Colonic mucosa (tissue), 4 donors: ENCODE measurements at places on chromosomes 2 and 18. TPM values are rescaled to one million over a fixed set of nuclear protein-coding genes. Genes with fewer than 3 reads are reported as not detected.

The AGXT gene
- 6.1 TPM for total RNA-seq

The PLCL1 gene
- total RNA-seq: 0.30 TPM

The B3GNT7 gene
- total RNA-seq: 244 TPM

The POTEJ gene
- total RNA-seq: 0.17 TPM

The SEPTIN2 gene
- total RNA-seq: 244 TPM

GRCh38 chr2:44730593-44730992 is 210.9 kb upstream of the SIX3 start:
- H3K4me1 ChIP-seq: no peaks in the 10 kb centered on the region
- H3K27ac ChIP-seq: no peak overlapping the region
- no peak for DNase-seq
- H3K4me3 ChIP-seq: no peak overlapping the region

DNA sequence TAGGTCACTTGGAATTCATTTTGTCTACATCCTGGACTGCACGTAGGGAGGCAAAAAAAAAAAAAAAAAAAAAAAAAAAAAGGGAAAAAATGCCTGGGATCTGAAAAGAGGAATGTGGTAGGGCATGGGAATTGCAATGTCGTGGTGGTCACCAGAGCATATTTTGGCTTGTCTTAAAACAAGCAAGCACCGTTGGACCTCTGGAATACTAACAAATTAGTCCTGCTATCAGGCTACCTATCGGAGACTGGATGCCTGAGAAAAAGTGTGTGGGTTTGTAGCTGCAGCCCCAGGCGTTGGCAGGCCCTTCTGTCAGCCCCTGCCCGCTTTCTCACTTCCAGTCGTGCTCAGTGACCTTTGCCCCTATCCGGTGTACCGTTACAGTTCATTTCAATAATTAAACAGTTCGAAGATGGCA is 588.5 kb upstream of the ZEB2 start:
- DNase-seq: no peak
- H3K27me3 ChIP-seq: no peaks in the 10 kb centered on the region
- no peak overlapping the region for H3K4me3 ChIP-seq

DNA sequence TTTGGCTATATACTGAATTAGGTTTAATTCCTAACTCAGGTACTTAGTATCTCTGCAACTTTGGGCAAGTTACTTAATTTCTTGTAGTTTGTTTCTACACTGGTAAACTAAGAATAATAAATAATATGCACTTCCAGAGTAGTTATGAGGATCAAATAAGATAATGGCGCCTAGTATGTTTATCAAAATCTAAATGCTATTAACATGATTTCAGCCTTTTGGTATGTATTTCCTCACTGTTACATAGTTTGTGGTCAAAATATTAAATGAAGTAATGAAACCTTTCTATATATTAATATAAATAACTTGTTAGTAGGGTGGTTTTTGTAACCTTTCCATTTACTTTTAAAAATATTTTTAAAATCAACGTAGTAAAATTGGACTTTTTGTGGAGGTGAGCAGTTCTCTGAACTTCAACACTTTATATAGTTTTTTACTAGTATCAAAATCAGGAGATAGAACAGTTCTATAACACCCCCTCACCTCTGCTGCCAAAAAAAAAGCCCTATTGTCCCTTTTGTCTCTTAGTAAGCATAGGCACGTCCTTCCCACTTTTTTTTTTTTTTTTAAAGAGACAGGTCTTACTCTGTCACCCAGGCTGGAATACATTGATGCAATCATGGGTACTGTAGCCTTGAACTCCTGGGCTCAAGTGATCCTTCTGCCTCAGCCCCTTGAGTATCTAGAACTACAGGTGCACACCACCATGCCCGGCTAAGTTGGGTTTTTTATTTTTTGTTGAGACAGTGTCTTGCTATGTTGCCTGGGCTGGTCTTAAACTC is 44.8 kb downstream of the RAB3GAP1 start:
- H3K4me3 ChIP-seq: no peak overlapping the region
- H3K36me3 ChIP-seq: no peaks in the 10 kb centered on the region
- no peak for DNase-seq
- H3K27me3 ChIP-seq: no peaks in the 10 kb centered on the region
- H3K4me1 ChIP-seq: peaks cover 4% of the 10 kb centered on the region

DNA sequence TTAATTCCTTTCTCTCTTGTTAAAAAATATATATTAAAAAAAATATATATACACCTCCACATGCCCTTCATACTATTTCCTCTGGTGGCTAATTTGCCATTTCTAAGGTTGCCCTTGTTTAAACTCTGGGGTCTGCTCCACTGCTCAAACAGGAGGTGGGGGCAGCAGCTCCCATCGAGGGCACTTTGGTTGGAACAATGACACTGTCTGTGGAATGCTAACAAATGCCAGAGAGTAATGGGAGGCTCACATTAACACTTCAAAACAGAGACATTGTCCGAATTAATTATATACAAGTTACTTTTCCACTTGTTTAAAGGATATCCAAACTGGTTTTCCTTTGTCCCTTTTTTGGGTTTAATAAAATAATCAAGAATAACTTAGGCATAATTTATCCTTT is 58.8 kb upstream of the CD302 start:
- H3K36me3 ChIP-seq: no peaks in the 10 kb centered on the region
- no peaks in the 10 kb centered on the region for H3K4me1 ChIP-seq
- H3K4me3 ChIP-seq: no peak overlapping the region
- DNase-seq: no peak
